HFF-Myc (cell line): ENCODE measurements at places on chromosomes 3 and 15.

GRCh38 chr3:194937882-194938321 is 252.2 kb downstream of the FAM43A start:
- DNase-seq, result no peak

DNA sequence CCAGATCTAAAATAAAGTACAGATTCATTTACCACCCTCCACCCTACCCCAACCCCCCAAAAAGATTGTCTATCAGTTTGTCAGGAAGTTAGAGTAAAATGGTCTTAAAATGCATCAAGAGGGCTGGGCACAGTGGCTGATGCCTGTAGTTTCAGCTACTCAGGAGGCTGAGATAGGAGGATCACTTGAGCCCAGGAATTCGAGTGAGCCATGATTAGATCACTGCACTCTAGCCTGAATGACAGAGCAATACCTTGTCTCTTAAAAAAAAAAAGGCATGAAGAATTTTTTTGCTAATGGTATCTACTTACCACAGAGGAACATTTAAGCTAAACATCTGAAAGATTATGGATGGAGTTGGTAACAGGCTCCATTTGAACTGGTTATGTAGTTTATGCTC is 71.0 kb downstream of the RBM6 start:
- DNase-seq, result no peak

- DNase-seq, result no peak
Measured at GRCh38 chr3:63964681-63965485, 52.7 kb upstream of the SCAANT1 start.

DNA sequence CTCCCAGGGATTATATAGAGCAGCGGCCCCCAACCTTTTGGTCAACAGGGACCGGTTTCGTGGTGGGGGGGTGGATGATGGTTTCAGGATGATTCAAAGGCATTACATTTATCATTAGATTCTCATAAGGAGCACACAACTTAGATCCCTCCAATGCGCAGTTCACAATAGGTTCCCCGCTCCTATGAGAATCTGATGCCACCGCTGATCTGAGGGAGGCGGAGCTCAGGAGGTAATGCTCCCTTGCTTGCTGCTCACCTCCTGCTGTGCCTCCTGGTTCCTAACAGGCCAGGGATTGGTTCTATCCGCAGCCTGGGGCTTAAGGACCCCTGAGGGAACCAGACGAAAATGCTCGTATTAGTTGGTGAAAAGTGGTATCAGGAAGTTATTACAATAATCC is 1.3 kb upstream of the HACD2 start:
- peak; percentile 27 for DNase-seq

DNA sequence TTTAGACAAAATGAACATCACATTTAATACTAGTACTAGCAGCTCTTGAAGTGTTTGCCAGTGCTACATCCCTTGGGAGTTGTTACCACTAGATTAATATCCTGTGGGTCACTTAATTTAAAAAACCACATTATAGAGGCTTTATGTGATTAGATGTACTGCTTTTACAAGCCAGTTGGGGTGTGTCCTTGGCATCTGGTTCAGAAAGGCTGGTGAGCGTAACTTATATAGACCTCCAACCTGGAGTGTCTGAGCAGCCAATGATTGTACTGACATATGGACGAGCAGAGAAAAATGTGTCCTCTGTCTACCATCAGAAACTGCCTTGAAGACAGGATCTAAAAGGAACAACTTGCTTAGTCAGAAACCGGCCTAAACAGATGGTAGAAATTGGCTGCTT is 306.2 kb upstream of the ATP11B start:
- DNase-seq, result no peak

GRCh38 chr3:3821777-3822176 is 22.5 kb downstream of the LRRN1 start:
- DNase-seq, result no peak

DNA sequence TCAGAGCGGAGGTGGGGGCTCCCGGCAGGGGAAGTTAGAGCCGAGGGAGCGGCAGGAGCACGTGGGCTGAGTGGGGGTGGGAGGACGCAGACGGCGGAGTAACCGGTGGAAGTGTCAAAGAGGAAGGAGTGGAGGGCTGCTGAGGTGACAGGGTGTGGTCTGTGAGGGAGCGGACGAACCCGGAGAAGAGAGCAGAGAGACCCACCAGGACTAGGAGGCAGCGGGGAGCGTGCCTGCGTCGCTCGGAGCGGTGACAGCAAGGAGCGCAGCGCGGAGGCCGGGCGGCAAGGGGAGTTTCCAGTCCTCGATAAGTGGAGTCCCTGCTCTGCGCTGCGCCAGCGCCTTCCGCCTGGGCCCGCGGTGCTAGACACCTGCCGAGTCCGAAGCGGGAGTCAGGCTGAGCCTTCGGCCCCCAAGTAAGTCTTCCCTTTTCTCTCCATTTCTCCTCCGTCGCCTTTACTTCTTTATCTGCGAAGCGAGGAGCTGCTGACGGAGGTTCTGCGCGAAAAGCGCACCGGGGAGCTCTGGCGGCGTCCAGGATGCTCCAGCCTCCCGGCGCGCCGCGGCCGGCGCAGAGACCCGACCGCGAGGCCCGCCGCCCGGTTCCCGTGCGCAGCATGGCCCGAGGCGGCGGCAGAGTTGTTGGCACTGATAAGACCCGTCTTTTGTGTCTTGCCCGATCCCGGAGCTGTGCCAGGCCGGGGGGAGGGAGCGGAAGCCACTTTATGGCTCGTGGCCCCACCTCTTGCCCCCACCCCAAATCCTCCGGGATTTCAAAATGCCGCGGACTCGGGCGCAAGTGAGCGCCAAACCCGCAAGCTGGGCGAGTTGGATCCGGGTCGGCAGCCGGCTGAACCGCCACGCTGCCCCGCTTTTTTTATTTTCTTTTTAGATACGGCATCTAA is 533.0 kb upstream of the SEMA6D start:
- DNase-seq, result no peak

DNA sequence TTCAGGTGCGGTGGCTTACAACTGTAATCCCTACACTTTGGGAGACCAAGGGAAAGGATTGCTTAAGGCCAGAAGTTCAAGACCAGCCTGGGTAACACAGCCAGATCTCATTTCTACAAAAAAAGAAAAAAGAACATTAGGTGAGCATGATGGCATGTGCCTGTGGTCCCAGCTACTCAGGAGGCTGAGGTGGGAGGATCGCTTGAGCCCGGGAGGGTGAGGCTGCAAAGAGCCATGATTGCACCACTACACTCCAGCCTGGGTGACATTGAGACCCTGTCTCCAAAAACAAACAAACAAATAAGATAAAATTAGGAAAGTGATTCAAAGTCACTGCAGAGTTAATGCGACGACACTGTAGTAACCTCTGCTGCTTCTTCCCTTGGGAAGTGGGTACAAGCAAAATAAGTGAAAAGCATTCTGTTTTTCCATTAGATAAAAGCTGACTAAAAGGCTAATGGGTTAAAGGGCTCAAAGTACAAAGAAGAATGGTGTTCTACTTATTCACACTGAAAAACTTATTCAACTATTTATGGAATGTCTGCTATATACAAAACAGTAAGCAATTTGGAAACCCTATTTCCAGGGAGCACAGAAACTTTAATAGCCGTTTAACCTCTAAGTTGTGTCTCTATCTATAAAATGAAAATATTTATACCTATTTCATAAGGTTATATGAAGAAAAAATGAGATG is 8.0 kb upstream of the RPS27L start:
- no peak for DNase-seq
